ENCODE measurements at places on chromosomes 7 and 10.

DNA sequence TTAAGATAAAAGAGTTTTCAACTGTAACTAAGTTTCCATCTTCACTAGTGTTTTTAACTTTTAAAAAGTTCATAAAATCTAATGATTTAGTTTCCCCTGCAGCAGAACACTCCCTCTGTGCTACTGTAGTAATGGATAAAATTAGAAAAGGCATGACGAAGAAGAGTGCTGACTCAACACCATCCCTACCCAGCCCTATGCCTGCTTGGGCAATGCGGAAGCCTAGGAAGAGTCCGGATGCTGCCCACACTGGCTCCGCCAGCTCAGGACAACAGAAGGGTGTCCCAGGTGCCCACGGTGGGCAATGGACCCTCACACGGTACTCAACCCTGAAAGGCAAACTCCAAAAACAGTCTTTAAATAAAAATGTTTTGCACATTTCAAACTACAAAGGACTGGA, 118.2 kb downstream of the LARP4B start:
- DNase-seq = no peak

DNA sequence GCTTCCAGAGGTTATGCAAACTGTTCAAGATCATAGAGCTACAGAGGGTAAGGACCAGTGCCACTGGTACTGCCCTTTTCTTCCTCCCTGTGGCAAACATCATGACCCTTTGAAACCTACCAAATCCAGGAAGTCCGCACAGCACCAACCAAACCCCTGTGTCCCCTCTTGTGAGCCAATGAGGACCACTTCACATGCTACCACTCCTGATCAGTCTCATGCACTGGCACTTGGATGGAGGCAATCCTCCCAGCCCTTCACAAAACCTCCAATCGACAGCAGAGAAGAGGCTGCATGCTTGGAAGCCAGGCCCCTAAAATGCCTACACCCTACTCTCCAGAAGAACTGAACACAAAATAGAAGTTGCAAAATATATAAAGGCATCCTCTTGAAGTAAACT, 248.0 kb downstream of the TNS3 start:
- DNase-seq = no peak

DNA sequence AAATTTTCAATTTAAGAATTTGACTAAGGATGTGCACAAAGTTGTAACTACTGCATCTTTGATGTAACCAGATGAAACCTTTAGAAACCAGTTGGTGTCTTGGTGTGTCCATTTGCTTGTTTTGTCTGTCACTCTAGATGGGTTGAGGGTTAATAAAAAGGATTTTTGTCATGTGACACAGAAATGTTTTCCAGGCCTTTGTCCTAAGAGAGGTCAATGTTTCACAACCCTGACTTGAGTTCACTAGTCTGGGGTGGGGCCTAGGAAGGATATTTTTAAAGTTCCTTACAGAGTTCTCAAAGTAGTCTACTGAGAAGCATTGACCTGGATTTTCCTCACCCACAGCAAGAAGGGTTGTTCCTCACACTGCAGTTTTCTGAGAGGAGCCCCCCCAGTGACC, 90.3 kb downstream of the HERPUD2 start:
- DNase-seq = no peak

- DNase-seq = no peak
Measured at GRCh38 chr7:29415215-29415614, 148.4 kb upstream of the PRR15 start.

DNA sequence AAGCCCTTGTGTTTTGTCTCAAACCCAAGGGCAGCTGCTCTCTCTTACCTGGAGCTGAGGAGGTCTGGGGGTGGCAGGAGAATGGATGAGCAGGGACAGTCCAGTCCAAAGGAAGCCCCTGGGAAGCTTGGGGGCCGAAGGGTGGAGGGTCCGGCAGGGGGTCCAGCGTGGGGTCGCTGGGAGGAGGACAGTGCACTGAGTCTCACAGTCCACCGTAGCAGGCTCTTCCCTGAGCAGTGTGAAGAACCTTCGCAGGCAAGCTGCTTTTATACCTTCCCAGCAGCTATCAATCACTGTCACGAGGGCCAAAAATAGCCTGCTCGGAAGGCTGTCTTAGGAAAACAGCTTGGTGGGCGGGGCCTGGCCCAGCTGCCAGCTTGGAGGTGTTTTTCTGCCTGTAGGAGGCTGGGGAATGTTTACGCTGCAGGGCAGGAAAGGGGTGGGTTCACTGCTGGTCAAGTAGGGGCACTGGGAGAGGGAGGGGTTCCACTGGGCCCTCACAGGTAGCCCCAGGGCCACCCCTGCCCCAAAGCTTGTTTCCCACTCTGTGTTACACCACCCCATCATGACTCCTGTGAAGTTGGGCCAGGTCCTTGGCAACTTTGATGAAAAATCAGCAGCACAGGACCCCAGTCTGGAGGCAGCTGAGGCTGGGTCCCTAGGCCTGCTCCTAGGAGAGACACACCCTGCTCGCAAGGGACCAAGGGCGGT, at the start of gene DEPP1:
TSS of gene DEPP1 (minus strand) at position 240 of the 711 bp plus-strand sequence. CDS start 779 bp downstream, outside the sequence.
- peak; percentile 38 for DNase-seq

GRCh38 chr7:43721193-43721806, 8.0 kb downstream of the COA1 start:
- no peak for DNase-seq

GRCh38 chr10:108789919-108790318, 1133.4 kb downstream of the XPNPEP1 start:
- no peak for DNase-seq

- DNase-seq = no peak
Measured at GRCh38 chr10:23966504-23967051, 242.4 kb upstream of the KIAA1217 start.

- DNase-seq = no peak
Measured at GRCh38 chr7:151109094-151110048, 23.1 kb downstream of the AGAP3 start.

DNA sequence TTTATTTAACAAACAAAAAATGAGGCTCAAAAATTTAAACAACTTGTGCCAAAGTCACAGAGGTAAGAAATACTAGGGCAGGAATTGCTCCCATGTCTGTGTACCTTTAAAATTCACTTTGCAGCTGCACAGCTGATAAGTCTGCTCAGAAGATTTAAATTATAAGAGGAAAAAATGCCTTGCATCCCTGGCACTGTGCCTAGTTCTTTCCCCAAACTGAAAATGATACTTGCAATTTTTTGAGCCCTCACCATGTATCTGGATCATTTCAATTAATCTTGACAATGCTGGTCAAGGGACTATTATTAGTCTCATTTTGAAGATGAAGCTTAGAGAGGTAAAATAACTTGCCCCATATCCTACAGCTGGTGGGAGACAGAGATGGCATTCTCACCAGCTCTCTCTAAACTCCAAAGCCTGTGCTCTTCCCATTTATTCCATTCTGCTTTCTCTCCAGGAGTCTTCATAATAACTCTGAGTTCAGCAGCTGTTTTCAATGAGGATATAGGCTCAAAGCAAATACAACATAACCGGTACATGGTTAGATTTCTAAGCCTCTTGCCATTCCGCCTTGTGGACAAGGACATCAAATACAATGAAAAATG, 350.5 kb upstream of the LRRTM3 start:
- no peak for DNase-seq

- DNase-seq = no peak
Measured at GRCh38 chr10:55822096-55822495, 539.0 kb downstream of the ZWINT start.

GRCh38 chr10:127942811-127943210, 35.9 kb downstream of the PTPRE start:
- no peak for DNase-seq

GRCh38 chr7:30851651-30852307, 59.9 kb upstream of the AQP1 start:
- no peak for DNase-seq

- DNase-seq = no peak
Measured at GRCh38 chr7:22855049-22855392, 32.4 kb upstream of the TOMM7 start.

DNA sequence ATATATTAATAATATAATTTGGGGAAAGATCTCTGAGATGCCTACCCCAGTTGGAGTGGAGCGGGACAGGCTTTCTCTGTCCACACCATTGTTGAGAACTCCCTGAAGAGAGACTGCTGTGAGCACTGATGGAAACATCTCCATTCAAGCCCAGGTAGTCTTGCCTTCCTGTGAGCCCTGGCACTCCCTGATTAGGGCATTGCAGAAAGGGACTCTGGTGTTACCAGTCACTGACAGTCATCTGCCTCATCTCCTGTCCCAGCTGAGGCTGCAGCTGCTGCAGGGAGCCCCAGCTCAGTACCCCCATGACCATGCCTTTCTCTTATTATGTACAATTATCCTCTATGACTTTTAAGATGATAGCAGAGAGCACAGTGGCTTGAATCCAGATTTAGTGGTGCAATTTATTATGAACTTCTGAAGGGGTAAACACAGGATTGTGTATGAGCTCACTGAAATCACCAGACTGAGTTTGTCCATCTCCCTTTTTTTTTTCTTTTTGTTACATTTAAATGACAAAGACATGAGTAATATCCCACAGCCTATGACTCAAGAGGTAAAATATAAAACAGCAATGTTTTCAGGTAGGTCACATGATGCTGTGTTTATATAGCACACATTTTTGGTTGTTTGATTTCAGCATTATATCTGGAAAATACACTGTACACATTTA, 236.9 kb downstream of the SLC25A13 start:
- DNase-seq = no peak

GRCh38 chr10:44965651-44966097, 6.1 kb downstream of the RASSF4 start:
- no peak for DNase-seq

- DNase-seq = no peak
Measured at GRCh38 chr7:8131694-8132605, 130.0 kb downstream of the ICA1 start.

DNA sequence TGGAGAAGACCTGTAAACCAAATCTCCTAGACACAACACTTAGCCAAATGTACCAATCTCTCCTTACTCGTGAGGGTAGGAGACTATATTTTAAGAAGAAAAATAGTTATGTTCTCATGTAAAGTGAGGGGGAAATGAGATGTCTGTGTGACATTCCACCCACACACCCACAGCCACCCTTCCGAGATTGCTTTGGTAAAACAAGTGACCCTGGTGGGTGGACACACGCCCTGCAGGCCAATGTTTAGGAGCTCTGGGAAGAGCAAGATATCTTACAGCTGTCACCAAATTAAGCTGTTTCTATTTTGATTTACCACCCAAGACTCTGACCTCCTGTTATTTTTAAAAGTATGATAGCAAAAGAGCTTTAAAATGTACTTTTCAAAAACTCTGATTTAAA, 147.2 kb upstream of the PFKP start:
- no peak for DNase-seq

GRCh38 chr7:151553356-151553755, 33.7 kb upstream of the RHEB start:
- no peak for DNase-seq

DNA sequence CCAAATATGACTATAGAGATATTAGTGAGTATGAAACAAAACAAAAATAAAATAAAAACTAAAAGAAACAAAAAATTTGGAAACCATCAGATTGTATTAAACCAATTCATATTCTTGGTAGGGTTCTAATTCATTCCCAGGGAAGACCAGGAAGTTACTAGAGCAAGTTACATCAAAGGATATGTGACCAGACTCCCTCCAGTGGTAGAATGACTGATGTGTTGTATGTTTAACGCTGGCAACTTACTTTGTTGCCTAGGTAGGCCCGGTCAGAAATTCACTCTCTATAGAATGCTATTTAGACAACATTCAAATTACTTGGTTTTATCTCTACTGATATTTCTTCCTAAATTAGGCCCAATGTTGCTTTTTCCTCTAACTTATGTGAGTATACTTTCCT, 5.2 kb downstream of the PHYHIPL start:
- no peak for DNase-seq

DNA sequence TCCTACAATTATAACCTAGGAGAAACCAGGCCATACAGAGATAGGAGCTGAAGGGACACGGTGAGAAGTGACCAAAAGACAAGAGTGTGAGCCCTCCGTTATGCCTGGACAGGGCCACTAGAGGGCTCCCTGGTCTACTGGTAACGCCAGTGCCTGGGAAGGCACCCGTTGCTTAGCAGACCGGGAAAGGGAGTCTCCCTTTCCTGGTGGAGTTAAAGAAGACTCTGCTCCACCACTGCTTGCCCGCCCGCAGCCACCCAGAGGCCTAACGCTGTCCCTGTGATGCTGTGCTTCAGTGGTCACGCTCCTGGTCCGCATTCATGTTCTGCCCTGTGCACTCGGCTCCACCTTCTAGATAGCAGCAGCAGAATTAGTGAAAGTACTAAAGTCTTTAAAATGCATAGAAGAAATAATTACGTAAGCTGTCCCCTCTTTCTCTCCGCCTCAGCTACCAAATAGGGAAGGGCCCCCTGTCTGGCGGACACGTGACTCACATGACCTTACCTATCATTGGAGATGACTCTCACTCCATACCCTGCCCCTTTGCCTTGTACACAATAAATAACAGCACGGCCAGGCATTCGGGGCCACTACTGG, 34.8 kb downstream of the GRID2IP start:
- DNase-seq = peak; percentile 79

- DNase-seq = no peak
Measured at GRCh38 chr10:97651773-97652172, 11.3 kb downstream of the PI4K2A start.

DNA sequence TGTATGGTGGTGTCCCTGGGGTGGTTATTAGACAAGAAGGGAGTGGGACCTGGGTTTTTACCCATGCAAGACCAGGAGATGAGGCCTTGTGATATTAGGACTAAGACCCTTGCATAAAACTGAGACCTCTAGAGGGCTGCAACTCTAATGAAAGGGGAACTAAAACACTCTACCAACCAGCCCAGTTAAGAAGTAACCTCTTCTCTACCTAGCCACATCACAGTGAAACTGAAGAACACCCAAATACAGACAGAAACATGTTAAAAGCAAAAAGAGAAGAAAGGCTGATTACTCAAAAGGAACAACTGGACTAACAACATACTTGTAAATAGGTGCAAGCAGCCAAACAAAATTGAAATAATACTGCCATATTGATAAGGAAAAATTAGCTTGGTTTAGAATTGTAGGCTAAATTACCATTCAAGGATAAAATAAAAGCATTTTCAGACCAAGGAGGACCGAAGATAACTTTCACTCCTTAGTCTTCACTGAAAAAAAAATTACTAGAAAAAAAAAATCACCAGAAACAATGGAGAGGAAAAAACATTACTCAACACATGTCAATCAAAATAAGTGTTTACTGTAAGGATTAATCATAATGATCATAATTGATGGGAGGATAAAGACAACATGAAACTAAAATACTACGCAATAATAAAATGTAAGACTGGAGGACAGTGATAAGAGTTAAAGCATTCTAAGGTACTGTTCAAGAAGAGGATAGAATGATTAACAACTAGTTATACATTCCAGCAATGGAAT, 27.6 kb downstream of the ERLIN1 start:
- no peak for DNase-seq

Data from activated CD4-positive, alpha-beta T cell treated with anti-CD3 and anti-CD28 coated beads for 48 hours (primary cell).